Stimulated activated CD4-positive, alpha-beta T cell treated with anti-CD3 and anti-CD28 coated beads, Interleukin-12 subunit alpha, Interleukin-12 subunit beta, amount 100 ng/mL, for 4 hours (primary cell): ENCODE measurements at places on chromosomes 6 and 20.

DNA sequence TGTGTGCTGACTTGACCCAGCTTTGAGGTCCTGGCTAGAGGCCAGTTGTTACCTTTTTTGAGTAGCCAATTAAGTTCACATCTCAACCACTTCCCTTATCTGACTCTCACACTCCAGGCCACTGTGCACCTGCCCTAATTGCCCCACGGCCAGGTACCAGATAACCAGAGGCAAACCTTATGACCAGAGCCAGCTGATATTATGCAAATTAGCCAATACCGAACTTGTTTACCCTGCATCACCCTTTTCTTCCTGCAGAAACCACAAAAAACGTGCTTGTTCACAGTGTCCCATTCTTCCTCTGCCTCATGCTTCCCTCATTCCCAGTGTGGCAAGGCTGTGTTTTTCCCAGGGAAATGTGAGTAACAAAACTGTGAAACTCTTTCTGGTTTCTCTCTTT lies 89.3 kb downstream of the HTR1B start:
- no peak for DNase-seq

DNA sequence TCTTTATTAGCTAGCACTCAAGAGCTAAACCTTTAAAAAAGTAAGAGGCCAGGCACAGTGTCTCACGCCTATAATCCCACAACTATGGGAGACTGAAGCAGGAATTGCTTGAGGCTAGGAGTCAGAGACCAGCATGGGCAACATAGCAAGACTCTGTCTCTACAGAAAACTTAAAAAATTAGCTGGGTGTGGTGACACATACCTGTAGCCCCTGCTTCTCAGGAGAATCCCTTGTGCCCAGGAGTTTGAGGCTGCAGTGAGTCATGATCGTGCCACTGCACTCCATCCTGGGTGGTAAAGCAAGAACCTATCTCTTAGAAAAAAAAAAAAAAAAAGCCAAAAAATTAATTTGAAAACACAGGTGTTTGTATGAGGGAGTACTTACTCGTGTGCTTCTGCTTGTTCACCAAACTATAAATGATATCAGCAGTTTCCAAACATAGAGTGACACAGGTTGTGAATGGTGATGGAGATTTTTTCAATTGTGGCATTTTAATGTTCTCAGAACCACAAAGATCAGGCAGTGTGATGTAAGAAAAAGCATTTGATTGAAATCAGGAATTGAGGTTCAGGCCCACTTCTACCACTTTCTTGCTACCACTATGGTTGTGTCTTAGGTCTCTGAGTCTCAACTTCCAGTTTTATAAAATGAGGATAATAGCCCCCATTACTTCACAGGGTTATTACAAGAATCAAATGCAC lies 104.9 kb downstream of the FOXO3 start:
- DNase-seq = no peak

GRCh38 chr20:25247956-25248785 lies at the start of gene PYGB:
Gene PYGB (plus strand): TSS chr20:25248085. CDS start chr20:25248179, 94 bp downstream.
- DNase-seq = peak; percentile 73

DNA sequence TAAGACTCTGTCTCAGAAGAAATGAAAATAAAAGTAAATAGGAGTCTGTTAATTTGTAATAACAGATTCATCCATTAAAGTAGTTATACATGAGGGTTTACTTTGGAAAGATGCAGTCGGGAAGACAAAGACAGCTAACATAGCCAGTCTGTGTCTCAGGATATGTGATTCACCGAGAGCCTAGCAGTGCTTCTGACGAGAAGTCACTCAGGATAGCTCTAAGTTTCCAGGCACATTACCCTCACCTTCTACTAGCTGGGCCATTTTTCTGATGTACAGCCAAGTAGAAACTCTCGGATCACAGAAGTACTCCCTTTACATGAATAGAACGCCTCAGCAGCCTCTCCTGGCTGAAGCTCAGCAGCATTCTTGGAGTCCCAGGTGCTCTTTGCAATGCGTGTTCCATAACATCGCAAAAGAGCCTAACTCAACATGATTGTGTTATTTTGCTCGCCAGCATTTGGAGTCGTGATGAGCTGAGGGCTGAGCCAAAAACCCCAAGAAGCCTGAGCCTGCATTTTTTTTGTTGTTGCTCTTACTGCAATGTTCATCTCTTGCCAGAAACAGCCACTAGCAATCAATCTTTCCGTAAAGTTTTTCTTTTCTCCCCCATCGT lies 22.4 kb upstream of the TASP1 start:
- no peak for DNase-seq

DNA sequence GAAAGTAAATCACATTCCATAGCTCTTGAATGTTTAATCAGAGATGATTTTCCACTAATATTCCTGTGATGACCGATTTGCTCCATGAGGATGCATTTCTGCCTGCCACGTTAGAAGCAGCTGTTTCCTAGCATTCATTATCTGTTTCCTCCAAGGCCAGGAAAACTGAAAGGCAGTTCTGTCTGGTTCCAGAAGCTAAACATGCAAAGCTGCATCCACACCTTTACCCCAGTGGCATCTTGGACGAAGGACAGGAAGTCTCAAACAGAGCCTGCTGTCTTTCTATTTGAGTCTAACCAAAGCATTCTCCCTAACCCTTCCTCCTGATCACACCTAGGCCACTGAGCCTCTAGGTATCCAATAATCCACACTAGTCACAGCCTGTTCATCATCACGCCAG lies 27.6 kb downstream of the CNKSR3 start:
- DNase-seq = no peak

GRCh38 chr20:37325206-37325605 lies 20.7 kb upstream of the SRC start:
- no peak for DNase-seq

DNA sequence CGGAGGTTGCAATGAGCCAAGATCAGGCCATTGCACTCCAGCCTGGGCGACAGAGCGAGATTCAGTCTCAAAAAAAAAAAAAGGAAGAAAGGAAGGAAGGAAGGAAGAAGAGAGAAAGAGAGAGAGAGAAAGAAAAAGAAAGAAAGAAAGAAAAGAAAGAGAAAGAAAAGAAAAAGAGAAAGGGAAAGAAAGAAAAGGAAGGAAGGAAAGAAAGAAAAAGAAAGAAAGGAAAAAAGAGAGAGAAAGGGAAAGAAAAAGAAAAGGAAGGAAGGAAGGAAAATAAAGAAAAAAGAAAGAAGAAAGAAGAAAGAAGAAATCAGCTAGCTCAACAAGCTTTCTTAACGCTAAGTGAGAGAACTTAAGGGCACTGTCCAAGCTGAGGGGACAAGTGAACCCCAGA lies 7.6 kb upstream of the MATN4 start:
- no peak for DNase-seq

GRCh38 chr6:87342829-87343228 lies 1.8 kb upstream of the C6orf163 start:
- DNase-seq = no peak
